Epithelial cell of umbilical artery (primary cell): ENCODE measurements at places on chromosomes 3 and 15. TPM values are rescaled to one million over a fixed set of nuclear protein-coding genes. Genes with fewer than 3 reads are reported as not detected.

The CALML4 gene
- 1.9 and 4.9 TPM in 2 replicates for total RNA-seq

The SLC30A4 gene
- 3.2 and 5.3 TPM in 2 replicates for total RNA-seq

The PLA1A gene
- total RNA-seq = 0.65 and 1.1 TPM in 2 replicates

The DUOX1 gene
- not detected in 2 replicates for total RNA-seq

The AGBL1 gene
- not detected in 2 replicates for total RNA-seq

The SERPINI2 gene
- not detected in 2 replicates for total RNA-seq

The SLC7A14 gene
- 1.4 and 1.9 TPM in 2 replicates for total RNA-seq
